ENCODE measurements at places on chromosomes 7 and 10. TPM values are rescaled to one million over a fixed set of nuclear protein-coding genes. Genes with fewer than 3 reads are reported as not detected.
A peak's percentile ranks its signal among the peaks of the same experiment; 100 is the strongest.

- DNase-seq, result no peak
Observed at GRCh38 chr7:47451851-47452205, 130.1 kb downstream of the TNS3 start.

The PRPS1L1 gene
- total RNA-seq, result not detected

GRCh38 chr10:117619223-117619622 is 76.7 kb downstream of the EMX2 start:
- DNase-seq, result peak; percentile 56

DNA sequence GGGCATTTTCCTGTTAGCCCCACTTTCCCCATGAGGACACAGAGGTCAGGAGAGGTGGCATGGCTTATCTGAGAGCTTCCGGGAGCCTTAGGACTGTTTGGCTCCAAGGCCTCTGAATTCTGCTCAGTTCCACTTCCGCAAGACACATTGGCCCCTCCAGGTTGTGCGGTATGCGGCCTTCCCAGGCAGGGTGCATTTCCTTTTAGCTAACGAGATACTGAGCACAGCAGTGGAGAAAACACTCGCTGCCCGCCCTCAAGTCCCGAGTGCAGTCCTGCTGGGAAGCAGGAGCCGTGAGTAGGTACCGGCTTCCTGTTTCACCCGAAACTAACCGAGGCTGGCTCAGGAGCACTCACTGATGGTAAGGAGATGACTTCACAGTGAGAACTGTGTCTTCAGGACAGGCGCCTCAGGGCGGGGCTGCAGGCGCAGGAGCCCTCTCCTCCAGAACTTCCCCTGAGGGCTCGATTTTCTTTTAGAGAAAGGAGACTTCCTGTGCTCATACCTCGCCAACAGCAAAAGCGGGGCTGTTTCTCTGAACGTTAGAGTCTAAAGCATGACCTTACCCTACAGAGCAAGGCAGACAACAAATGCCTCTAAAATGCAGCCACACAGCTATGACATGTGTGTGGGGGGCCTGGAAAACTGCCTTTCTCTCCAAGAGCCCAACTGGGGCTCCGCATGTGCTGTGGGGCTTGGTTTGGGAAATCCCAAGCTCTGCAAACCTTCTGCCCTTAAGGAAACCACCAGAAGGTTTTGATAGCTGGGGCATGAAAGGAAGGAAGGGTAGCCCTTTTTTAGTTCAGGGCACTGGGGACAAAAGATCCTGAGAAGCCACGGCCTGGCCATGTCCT is 25.9 kb downstream of the RGS10 start:
- DNase-seq, result no peak

GRCh38 chr10:77165445-77166208 is 472.0 kb downstream of the KCNMA1 start:
- DNase-seq, result no peak

DNA sequence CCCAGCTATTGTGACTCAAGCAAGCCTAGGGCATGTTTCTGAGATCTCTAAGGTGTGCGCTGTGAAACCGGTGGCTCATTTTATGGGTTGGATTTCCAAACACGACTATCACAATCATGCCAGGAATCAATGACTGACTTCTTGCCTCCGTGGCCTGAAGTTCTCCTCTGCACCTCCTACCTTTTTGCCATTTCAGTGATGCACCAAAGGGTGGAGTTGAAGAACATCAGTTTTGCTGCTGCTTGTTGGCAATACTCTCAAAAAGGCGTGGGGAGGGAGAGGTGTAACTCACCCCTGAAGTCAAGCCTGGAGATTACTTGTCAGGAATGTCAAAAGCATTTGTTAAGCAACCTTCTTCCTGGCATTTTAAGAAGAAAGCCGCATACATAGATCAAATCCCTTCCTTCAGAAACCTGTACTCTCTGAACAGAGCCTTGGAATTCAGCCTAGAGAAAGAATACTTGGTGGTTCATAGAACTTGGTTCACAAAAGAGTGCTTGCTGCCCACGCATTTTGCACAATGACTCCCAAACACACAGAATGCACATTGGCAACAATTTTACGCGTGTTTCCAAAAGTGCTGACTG is 41.0 kb downstream of the KIAA1217 start:
- DNase-seq, result no peak

DNA sequence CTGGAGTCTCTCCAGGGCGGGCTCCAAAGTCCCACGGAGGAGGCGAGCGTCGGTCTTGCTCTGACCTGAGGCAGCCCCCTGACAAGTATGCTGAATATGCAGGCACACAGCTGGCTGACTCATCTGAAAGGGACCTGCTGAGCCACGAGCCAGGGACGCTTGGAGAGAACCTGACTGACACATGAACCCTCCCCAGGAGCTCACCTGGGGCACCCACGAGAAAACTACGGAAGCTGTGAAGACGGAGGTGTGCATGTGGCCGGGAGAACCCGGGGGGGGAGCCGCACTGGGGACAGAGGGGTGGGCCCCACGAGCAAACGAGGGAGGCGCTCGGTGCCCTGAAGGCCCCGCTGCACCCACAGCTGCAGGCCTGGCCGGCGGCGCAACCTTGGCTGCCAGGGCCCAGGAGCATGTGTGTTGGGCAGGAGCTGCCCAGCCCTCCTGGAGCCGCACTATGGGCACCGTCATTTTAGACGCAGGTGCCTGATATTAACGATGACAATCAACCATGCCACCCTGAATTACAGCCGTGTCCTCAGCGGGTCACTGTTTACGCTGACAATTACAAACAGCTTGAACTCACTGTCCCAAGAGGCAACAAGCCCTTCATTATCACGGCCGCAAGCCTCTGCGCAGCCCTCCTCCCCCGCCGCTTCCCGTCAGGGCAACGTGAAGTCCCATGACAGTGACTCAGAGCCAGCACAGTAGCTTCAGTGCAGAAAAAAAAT is 64.7 kb downstream of the DIP2C start:
- no peak for DNase-seq

DNA sequence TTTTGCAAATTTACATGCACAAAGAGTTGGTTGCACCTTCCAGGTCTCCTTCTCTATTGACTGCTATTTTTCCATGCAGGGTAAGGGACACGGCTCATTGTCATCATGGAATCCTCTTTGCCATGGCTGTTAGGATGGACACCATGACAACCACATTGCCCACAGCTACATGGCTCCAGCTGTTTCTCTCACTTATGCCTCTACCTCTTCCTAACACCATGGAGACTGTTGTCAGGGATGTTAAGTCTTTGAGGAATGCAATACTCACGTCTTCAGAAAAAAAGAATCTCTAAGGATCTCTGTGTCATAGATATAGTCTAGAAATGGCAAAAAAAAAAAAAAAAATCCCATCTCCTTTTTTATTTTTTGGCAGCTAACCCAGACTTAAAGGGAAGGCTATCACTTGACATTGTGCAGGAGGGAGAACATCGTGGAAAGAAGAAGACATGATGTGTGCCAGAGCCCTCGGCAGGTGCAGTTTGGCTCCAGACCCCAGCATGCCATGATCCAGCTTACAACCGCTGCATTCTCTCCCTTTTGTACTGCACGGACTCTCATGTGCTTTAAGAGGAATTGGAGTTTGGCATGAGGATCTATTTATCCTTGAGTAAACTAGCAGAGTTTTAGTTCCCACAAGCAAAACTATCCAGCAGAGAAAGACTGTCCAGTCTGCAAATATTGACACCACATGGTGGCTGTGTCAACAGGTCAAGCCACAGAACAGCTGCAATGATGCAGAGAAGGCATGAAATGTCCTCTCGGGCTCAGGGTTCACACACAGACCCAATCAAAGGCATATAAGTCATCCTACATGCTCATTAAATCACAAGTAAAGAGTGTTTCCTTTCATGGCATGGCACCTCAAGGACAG is 70.8 kb downstream of the FRMD4A start:
- peak; percentile 90 for DNase-seq

The PON1 gene
- total RNA-seq, result not detected

- DNase-seq, result no peak
Observed at GRCh38 chr10:95384011-95384704, 93.4 kb upstream of the PDLIM1 start.

- no peak for DNase-seq
Observed at GRCh38 chr10:88810196-88810961, 7.8 kb downstream of the LIPM start.
